ENCODE measurements at places on chromosomes 13 and 19.

GRCh38 chr19:7418596-7418995 is 69.9 kb downstream of the ARHGEF18 start:
- DNase-seq: no peak

- DNase-seq: no peak
Observed at GRCh38 chr19:43594710-43595604, 977 bp downstream of the IRGQ start.

GRCh38 chr19:41879670-41880328 is 2.7 kb downstream of the CD79A start:
- no peak for DNase-seq

GRCh38 chr19:14556662-14557188 is 15.1 kb downstream of the NDUFB7 start:
- DNase-seq: no peak

DNA sequence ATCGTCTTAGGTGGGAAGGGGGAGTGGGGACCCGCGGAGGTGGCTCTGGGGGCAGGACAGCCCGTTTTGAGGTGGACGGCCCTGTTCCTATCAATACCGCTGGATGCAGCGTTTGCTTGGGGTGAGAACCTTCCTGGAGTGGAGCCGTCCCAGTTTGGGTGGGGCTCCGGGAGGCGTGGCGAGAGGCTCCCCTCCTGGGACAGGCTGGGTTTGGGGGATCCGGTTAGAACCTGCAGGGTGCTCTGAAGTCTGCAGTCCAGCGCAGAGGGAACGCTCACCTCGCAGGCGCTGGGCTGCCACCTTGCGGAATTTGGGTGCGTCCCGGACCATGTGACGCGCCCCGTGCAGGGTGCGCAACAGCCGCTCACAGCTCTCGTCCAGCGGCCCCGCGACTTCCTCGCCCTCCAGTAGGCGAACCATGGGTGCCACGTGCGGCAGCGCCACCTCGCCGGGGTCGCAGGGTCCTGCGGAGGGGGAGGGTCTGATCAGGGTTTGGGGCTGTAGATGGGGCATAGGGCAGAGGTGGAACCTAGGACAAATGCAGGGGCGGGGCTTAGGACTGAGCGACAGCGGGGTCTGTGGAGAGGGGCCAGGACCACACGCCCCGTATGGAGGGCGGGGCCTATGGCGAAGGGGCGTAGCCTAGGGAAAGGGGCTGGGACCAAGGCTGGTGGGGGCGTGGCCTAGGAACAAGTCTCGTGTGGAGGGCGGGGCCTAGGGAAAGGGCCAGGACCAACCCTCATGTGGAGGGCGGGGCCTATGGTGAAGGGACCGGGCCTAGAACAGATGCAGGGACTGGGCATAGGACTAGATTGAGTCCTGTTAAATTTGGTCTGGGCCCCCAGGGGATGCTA is 13.8 kb downstream of the SH2D3A start:
- peak; percentile 86 for DNase-seq

GRCh38 chr13:102325321-102325720 is 76.5 kb downstream of the FGF14 start:
- no peak for DNase-seq

GRCh38 chr13:38661010-38661675 is 25.7 kb upstream of the FREM2 start:
- no peak for DNase-seq

- no peak for DNase-seq
Observed at GRCh38 chr19:37997911-37998344, 90.9 kb downstream of the SIPA1L3 start.

- no peak for DNase-seq
Observed at GRCh38 chr13:91031508-91031907, 316.0 kb upstream of the MIR17HG start.

Data from coronary artery (tissue), 2 donors.